ENCODE measurements at places on chromosomes 3 and 15.

DNA sequence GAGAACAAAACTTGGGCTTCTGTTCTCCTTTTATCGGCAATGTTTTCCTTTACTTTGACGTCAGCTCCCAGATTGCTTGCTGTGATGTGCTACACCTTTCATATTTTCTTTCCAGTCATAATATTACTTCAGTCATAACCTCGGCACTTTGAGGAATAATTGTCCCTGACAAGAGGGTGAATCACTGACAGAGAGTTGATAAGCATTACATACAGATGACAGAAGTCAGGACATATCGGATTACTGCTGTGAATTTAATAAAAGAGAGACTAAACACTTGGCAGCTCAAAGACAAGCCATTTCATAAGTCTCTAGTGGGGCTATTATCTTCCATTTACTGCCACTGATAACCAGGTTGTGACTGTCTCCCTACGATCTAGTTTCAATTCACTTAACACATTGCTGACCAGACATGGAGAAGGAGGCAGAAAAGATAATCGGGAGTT is 362.1 kb upstream of the ARRDC4 start:
- no peak for DNase-seq

DNA sequence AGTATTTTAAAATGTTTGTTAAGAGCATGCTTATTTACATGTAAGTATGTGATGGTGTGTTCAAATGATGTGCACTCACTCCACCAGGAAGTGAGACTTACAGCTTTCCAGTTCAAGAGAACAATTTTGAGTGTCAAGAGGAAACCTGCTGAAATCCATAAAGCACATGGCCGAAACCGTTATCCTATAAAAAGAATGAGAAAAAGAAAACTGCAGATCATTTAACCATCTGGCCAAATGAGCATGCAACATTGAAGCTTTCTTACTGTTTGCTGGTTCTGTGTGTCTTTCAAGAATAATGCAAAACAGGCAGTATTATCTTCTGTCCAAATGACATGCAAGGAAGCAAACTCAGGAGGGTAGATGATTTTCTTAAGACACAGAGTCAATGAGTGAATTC is 26.3 kb downstream of the GABRR3 start:
- no peak for DNase-seq

GRCh38 chr3:139893267-139893962 is 41.6 kb upstream of the CLSTN2 start:
- no peak for DNase-seq

DNA sequence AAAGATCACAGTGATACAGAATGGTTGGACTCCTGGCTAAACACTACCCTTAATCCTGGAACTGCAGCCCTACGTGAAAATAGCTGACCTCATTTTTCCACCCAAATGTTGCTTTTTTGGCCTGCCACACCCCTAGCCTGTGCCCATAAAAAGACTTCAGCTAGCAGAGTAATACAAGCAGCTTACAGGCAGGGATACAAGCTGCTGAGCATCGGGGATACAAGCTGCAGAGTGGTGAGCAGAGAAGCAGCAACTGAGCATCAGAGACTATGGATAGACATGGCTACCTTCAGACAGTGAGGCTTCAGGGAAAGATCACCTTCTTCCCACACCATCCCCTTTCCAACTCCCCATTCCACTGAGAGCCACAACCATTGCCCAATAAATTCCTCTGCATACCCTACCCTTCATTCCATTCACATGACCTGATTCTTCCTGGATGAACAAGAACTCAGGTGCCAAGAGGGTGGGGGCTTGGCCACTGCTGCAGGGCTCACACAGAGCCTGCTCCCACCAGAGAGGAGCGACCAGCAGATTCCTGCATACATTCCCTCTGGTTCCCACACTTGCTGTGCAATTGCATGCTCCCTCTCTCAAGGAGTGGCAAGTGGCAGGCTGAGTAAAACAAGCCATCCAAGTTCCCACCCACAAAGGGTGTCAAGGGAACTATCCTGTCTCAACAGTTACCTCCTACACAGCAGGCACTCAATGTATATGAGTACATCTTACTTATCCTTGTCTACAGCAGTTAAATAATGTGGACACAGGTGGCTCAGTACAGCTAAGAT is 217.5 kb downstream of the ALCAM start:
- DNase-seq = no peak

GRCh38 chr3:123618768-123619484 is 34.1 kb upstream of the HACD2 start:
- peak; percentile 65 for DNase-seq

GRCh38 chr3:120212505-120212904 is 72.5 kb downstream of the GPR156 start:
- DNase-seq = no peak

GRCh38 chr3:4478261-4478660 is 11.2 kb upstream of the SUMF1 start:
- DNase-seq = no peak

DNA sequence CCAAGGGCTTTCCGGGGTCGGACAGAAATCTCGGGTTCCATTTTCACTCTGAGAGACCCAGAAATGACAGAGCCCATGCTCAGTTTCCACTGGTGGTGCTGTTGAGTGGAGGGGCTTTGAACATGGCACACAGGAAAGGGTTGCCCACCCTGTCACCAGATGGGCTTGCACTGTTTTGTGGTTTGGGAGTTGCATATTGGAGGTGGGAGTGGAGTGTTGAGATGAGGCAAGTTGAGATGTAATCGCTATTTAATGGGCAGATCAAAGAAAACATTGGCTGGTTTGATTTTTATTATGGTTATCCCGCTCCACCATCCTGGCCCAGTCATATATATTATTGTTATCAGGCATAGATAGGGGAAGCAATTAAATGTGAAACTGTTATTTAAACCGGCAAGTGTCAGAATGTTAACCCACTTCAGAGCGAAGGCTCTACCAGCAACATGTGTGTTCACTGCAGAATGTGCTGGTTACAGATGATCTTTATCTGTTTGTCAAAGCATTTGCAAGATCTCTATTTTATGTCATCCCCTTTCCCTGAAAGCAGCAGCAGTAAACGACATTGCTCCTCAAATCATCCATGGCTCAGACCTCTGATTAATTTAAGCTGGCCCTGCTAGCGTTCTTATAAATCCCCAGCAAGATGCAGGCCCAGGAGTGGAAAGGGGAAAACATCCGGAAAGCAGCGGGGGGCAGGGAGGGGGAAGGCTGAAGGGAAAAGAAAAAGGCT is 58.3 kb upstream of the TSEN2 start:
- no peak for DNase-seq

- no peak for DNase-seq
Measured at GRCh38 chr3:31432897-31433678, 99.6 kb upstream of the STT3B start.

DNA sequence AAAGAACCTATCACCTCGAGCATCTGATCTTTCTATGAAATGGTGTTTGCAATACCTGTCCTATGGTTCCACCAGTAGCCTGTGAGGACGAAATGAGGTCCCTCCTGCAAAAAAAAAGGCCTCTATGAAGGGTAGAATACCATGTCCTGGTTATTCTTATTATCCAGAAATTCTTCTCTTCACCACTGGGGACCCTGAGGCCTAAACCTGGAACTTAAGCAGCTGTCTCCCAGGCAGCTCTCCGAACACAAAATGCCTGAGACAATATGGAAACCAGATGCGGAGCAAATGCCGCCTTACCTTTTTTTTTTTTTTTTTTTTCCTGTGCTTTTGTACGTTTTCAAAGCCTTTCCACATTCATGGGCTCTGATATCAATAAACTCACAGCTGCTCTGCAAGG is 62.1 kb upstream of the WNT5A start:
- no peak for DNase-seq

GRCh38 chr15:65411465-65412071 is 11.2 kb downstream of the IGDCC4 start:
- DNase-seq = no peak

GRCh38 chr3:28243424-28244106 is 2.1 kb downstream of the CMC1 start:
- DNase-seq = no peak

DNA sequence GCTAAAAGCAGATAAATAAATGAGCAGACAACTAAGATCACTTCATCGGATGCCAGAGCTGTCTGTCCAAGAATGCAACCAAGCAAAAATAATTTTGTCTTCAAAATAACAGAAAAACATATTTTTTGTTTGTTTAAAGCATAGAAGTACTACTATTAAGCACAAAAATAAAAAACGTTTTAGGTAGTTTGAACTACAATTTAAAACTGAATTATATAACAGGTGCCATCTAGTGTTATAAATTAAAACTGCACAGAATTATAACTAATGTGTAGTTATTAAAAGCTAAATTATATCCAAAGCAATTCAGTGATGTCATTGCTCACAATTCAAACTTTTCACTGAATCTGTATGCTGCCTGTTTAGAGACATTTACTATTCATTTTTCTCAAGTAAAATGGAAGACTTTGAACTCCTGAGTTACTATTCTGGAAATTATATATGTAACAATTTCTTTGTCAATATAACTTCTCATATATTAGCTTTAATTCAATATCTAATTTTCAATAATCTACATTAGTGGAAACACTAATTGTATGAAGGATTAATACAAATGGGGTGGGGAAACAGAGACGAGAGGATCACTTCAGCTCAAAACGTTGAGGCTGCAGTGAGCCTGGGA is 29.5 kb downstream of the LINS1 start:
- DNase-seq = no peak

- DNase-seq = no peak
Measured at GRCh38 chr3:62777130-62777529, 98.1 kb downstream of the CADPS start.

- DNase-seq = no peak
Measured at GRCh38 chr3:43521941-43522340, 99.9 kb downstream of the ANO10 start.

- no peak for DNase-seq
Measured at GRCh38 chr15:38504680-38505467, 50.9 kb downstream of the FAM98B start.

DNA sequence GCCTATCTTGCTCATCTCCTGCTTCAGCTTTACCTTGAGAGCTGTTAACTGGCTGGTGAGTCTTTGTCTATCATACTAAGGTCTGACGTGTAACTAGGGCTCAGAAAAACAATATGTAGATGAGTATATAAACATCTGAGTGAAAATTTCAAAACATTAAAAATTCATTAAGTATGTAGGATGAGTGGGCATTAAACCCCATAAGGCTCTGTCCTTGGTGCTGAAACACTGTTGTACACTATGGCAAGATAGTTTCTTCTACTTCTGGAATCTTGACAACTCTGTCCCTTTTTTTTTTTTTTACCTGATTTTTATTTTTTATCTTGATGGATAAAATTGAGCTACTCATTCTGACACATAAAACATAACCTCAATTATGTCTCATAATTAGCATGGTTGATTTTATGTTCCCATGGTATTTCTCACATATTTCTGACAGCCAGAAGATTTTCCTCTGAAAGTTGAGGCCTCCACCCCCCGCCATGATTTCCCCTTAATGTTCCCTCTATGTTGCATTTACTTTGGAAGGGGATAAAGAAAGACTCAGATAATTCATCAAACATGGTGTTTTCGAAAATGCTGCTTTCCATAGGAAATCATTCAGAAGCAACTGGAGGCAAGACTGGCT is 54.3 kb downstream of the DGKG start:
- DNase-seq = no peak

- DNase-seq = no peak
Measured at GRCh38 chr15:36284911-36285310, 294.5 kb upstream of the CDIN1 start.

GRCh38 chr3:37218206-37218605 is 43.8 kb upstream of the LRRFIP2 start:
- no peak for DNase-seq

GRCh38 chr3:129514563-129514962 is 13.9 kb upstream of the RHO start:
- no peak for DNase-seq

GRCh38 chr3:130379274-130379673 is 33.8 kb downstream of the COL6A5 start:
- DNase-seq = no peak

All from NCI-H1417 (cell line).